Epithelial cell of proximal tubule (primary cell): ENCODE measurements at places on chromosomes 4 and X. TPM values are rescaled to one million over a fixed set of nuclear protein-coding genes. Genes with fewer than 3 reads are reported as not detected.
A peak's percentile ranks its signal among the peaks of the same experiment; 100 is the strongest.

GJB1 gene
- total RNA-seq: 0.07 and 0.40 TPM in 2 replicates

JADE1 gene
- 19.0 and 28.2 TPM in 2 replicates for total RNA-seq

DCAF4L1 gene
- total RNA-seq: 0.07 TPM in 1 of 2 replicates, not detected in the other

IDUA gene
- 0.87 and 5.8 TPM in 2 replicates for total RNA-seq

SERTM2 gene
- total RNA-seq: not detected in 2 replicates

HSFX3 gene
- total RNA-seq: not detected in 2 replicates

CCNA2 gene
- total RNA-seq: 106 and 139 TPM in 2 replicates

ATP2B3 gene
- total RNA-seq: not detected in 2 replicates

GRCh38 chrX:137194164-137194563, 160.4 kb upstream of the GPR101 start:
- DNase-seq: peak; percentile 2

GRCh38 chrX:42490111-42490510, 287.9 kb downstream of the PPP1R2C start:
- DNase-seq: no peak

- DNase-seq: no peak
Measured at GRCh38 chr4:189069772-189070171, 870.9 kb upstream of the FRG1 start.

- DNase-seq: no peak
Measured at GRCh38 chr4:185246453-185246852, 37.1 kb downstream of the SNX25 start.

GRCh38 chr4:123449780-123450179, 53.2 kb downstream of the SPRY1 start:
- DNase-seq: peak; percentile 43

- DNase-seq: peak; percentile 91
Measured at GRCh38 chr4:114272226-114272625, 292.8 kb upstream of the ARSJ start.

DNA sequence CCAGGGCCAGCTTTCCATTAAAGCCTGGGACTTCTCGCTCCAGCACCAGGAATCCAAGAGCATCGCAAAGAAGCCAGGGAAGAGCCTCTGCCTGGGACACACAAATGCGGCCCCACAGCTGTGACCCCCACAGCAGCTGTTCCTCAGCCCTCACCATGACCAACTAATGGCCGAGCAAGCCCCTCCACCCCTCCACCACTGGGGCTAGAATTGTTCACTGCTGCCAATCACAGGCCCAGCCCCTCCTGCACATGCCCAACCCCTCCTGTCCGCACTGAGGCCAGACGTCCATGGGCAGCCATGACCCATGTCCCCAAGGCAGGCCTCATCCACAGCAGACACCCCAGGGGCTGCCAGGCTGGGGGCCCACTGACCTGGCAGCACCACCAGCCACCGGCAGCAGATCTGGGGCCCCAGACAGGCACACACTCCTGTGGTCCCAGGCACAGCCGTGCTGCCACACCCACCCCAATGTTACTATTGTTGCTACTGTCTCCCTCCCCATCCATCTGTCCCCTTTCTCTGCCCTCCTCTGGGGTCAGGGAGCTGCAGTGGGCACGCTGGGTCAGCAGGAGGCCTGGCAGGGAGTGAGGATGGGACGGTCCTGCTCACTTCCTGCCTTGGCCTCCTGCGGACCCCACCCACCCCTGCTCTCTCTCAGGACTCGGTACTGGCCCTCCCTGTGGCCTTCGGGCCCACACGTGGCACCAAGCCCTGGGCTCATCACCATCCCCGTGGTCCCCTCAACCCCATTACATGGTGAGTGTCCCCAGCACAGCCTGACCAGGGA, 56.0 kb downstream of the ZFYVE28 start:
- DNase-seq: no peak

GRCh38 chr4:3765271-3766035, 732 bp upstream of the ADRA2C start:
- no peak for DNase-seq
